ENCODE measurements at places on chromosomes 3 and 15.

DNA sequence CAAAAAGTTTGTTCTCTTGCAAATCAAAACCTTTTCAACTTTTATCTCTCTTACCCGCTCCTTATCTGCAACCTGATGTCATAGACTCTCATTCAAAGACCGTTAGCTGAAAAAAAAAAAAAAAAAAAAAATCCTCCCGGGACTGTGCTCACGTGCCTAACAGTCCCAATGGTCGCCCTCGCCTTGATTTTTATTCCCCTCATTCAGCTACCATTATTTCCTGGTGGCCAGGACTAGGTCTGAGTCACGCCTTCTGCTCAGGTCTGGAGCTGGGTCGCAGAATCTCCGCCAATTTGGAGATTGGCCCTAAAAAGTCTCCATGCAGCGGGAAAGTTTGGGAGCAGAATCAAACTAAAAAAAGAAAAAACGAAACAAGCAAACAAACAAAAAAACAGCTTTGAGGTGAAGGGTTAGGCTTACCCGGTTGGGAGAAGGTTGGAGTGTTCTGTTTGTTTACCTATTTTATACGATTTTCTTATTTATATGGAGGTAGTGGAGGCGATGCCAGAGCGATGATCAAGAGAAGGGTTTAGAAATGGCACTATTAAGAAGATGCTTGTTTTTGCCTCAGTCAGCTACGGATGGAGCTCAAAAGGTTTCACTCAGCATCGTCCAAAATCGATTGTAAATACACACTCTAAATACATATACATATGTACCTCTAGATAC, 51.1 kb downstream of the ZIC4 start:
- DNase-seq = no peak

- DNase-seq = no peak
Measured at GRCh38 chr15:67090297-67091070, 25.1 kb downstream of the SMAD3 start.

DNA sequence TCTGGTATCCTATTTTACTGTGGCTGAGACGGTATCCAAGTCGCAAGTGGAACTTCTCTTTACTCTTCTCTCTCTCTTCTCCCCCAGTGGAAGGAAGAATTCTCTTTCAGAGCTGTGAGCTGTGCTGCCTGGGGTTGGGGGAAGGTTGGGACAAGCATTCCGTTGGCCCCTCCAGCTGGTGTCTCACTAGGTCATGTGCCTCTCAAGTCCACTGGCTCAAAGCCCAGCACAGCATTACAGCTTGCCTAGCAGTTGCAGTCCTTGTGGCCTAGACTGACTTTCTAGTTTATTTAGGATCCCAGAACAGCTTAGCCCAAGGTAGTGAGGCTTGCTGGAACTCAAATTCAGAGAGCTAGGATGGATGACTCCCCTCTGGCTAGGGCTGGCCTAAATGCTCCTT, 76.1 kb upstream of the SPATA16 start:
- DNase-seq = no peak

GRCh38 chr15:66388576-66388975, 1.9 kb downstream of the MAP2K1 start:
- no peak for DNase-seq

GRCh38 chr15:77832874-77833273, 200.2 kb upstream of the LINGO1 start:
- DNase-seq = no peak

DNA sequence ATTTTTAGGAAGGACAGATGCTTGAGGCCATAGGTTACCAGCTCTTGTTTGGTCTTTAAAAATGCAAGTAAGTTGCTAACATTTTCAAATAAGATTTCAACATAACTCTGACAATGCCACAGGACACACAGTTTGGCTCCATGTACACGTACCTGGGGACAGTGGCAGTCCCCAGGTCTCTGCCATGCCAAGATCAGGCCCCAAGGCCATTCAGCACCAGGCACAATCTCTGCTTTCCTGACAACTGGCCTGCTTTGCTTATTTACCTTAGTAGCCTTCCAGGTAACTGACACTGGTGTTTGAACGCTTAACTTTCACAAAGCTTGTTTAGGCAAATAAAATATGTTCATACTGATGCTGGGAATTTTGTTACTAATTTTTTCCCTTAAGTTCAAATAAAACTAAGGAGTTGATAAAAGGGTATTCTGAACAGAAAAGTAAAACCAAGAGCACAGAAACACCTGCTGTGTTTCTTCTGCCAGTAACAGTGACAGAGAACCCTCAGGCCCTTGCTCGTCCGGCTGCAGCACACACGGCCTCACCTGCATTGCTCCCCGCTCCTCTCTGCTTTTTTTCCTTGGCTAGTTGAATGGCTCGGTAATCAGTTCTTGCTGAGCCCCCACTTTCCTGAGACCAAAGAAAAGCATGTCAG, 16.5 kb downstream of the ZXDC start:
- DNase-seq = no peak

GRCh38 chr3:184578822-184579221, 17.2 kb downstream of the EPHB3 start:
- DNase-seq = no peak

GRCh38 chr15:56293495-56294292, 50.0 kb upstream of the RFX7 start:
- DNase-seq = no peak

- no peak for DNase-seq
Measured at GRCh38 chr3:65685621-65686235, 353.0 kb downstream of the MAGI1 start.

- DNase-seq = no peak
Measured at GRCh38 chr3:19738846-19739245, 195.2 kb downstream of the EFHB start.

DNA sequence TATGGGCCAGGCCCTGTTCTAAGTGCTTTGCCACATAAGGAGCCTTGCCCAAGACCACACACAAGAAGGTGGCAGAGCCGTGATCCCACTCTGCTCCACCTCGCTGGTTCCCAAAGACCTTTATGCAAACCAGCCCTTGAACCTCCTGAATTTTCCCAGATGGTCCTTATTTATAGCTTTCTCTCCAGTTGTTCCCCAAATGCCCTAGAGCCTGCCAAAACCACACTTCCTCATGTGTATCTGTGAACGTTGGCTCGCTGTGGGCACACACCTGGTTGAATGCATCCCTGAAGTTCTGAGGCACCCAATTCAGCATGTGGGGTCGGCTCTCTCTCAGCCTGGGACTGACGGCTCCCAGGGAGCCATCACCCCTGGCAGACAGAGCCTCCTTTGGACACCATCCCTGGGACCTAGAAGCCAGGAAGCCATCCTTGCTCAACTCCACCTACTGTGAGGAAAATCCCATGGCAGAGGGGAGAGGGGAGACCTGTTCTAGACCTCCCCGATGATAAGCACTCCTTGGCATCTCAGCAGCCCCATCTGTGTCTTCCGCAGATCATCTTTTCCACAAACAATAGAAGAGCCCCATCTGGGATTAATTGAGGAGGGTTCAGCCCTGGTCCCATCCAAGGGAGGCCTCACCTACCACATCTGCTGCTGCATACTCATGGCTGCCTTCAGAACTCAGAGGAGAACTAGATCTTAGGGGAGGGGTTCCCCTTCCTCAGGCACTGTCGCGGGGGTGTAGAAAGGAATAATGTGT, 42.3 kb upstream of the LIMD1 start:
- no peak for DNase-seq

DNA sequence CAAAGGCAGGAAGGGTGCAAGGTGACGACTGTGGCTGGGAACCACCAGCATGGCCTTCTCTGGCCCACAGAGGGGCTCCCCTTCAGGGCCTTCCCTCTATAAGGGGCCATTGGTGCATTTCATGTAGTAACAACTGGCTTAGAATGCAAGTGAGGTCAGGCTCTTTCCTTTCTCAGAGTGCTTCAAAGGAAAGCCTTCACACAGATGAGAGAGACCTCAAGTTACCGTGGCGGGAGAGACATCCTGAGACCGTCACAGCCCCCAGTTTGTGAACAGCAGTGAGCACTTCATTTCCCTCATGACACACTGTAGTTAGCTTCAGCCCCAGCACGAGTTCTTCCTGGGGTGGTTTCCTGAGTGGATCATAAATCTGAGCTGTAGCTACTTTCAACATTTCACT, 96.6 kb upstream of the LIMD1 start:
- DNase-seq = peak; percentile 81

DNA sequence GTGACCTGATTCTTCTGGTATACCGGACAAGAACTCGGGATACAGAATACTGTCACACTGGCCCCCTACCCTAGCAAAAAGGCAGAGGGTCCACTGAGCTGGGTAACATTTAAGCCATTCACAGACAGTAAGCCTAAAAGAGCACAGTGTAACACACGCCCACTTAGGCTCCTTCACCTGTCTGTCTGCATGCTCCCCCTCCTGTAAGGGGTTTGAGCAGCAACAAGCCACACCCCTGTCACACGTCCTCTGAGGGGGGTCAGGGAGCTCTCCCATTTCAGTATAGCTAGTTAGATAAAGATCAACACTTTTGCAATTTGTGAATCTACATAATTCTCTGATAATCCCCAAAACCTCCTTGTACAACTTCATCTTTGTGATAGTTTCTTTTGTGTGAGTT, 586.3 kb upstream of the LMCD1 start:
- no peak for DNase-seq

DNA sequence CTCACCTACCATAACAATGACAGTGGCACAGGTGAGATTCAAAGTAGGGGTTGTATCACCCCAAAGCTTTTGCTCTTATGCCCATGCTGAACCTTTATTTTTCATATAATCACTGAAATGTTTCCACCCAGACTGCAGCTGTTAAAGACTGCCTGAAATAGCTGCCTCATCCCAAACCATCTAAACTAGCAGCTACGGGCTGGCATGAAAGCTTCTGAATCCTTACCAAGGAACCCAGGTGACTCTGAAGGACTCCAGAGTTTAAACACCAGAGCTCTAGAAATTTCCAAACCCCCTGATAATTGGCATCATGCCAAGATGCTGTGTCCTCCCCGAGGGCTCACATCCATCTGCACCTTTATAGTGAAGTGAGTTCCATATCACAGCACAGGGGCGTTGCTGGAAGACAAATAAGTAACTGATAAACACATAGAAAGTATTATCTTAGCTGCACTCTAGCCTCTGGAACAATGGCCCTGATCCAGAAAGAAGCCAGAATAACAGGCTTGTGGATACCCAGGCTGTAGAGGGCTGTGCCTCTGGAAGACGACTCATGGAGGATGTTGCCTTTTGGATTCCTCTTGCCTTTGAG, 238.9 kb downstream of the CADPS start:
- DNase-seq = no peak

DNA sequence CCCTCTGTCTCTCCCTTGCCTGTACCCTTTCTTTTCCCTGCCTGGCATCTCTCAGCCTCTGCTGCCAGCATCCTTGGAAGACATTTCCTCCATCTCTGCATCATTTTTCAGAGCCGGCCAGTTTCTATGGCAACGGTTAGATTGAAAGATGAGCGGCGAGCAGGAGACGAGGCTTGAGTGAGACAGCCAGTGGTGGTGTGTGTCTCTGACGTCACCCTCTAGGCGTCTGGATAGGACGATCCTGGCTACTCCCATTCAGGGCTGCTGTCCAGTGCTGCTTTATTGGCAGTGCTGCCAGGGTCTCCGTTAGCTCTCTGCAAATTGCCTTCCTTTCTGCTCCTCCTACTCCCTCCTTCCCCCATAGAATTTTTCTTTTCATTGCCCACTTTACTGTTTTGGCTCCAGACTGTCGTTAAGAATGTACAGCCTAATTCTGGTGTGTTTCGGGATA, 57.9 kb downstream of the TRAK1 start:
- no peak for DNase-seq

- DNase-seq = no peak
Measured at GRCh38 chr3:169094204-169094603, 569.3 kb downstream of the MECOM start.

DNA sequence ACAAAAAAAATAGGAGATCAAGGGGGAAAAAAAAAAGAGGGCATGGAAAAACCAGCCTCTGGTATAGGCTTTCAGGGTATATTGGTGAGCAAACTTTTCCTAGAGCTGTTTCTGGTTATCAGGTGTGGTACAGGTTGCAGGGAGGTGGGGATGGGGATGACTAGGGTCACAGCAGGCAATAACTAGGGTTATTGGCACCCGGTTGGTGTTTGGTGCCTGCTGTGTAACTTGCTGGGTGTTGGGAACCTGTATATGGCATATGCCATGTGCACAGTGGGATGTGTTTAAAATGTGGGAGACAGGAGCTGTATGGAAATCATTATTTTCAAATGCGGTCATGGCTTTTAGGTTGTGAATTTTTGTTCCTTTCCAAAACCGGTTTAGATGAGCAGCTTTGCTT, 119.2 kb downstream of the PTPRG start:
- DNase-seq = no peak

GRCh38 chr15:25439369-25439836, 579 bp upstream of the UBE3A start:
- no peak for DNase-seq

GRCh38 chr3:139848660-139849059, 86.3 kb upstream of the CLSTN2 start:
- no peak for DNase-seq

GRCh38 chr3:70308760-70309159, 3.7 kb downstream of the MDFIC2 start:
- no peak for DNase-seq

All from stimulated activated naive CD4-positive, alpha-beta T cell (primary cell).